Activated CD8-positive, alpha-beta memory T cell treated with anti-CD3 and anti-CD28 coated beads for 4 hours (primary cell): ENCODE measurements at places on chromosomes 6 and 20.

DNA sequence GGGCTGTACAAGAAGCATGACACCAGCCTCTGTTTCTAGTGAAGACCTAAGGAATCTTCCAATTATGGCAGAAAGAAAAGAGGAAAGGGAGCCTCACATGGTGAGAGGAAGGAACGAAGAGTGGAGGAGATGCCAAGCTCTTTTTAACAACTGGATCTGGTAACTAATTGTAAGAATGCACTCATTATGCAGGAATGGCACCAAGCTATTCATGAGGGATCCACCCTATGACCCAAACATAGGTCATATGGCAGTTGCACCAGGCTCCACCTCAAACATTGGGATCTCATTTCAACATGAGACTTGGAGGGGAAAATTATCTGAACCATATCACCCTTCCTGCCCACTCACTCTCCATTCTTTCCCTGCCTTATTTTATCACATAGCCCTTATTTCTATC lies 496.0 kb upstream of the SPTLC3 start:
- DNase-seq, result no peak

DNA sequence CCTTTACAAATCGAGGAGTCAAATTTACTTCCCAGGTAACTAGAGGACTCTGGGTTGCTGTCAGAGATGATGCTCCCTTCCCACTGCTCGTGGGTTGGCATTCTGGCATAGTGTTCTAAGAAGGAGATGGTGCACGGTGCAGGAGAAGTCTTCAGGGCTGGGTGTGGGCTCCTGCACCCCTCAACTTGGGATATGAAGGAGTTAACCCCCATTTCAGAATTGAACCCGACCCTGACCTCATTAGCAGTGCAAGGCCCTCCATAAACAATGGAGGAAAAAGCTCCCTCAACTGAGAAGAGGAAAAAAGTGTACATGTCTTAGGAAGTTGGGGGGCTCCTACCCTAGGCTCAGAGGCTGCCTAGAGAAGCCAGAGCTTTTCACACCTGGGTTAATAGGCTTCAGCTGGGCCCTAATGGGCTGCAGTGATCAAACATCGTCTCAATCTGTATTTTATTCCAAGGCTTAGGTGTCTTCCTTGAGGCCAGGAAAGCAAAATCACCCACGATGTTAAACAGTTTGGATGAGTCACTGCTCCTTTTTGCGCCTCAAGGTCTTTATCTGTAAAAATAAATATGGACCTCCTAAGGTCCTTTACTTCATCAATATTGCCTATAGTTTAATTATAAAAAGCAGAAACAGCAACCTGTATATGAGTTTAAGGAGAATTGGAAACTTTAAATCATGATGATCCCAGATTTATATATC lies 29.4 kb downstream of the TFAP2B start:
- DNase-seq, result no peak

DNA sequence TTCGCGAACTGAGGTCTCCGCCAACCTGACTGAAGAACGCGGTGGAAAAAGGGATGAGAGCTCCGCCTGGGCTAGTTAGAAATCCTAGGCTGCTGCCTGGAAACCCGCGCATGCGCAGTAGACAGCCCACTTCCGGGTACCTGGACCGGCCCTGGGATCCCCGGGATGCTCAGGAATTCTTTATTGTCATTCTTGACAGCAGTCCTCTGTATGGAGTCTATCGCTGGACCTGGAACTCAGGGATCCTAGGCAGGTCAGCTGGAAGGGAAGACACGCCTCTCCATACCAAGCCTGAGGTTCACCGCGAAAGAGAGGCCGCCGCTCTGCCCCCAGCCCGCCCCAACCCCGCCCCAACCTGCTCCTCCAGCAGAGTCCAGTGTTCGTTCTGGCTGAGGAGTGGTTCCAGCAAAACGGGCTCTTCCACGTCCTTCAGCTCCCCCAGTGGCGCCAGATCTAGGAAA lies 1379.2 kb upstream of the DEFB115 start:
- no peak for DNase-seq

DNA sequence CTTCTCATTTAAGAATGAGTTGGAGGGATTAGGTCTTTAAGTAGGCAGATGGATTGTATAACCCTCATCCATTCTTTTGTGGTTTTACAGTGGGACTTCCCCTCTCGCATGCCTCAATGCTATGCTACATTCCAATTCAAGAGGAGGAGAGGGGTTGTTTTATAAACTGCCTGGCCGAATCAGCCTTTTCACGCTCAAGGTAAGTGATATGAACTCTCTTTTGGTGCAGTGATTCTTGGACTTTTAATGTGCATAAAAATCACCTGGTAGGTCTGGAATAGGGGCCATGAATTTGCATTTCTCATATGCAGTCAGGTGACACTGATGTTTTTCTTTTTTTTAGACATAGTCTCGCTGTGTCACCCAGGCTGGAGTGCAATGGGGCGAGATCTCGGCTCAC lies 10.8 kb downstream of the ASXL1 start:
- no peak for DNase-seq

DNA sequence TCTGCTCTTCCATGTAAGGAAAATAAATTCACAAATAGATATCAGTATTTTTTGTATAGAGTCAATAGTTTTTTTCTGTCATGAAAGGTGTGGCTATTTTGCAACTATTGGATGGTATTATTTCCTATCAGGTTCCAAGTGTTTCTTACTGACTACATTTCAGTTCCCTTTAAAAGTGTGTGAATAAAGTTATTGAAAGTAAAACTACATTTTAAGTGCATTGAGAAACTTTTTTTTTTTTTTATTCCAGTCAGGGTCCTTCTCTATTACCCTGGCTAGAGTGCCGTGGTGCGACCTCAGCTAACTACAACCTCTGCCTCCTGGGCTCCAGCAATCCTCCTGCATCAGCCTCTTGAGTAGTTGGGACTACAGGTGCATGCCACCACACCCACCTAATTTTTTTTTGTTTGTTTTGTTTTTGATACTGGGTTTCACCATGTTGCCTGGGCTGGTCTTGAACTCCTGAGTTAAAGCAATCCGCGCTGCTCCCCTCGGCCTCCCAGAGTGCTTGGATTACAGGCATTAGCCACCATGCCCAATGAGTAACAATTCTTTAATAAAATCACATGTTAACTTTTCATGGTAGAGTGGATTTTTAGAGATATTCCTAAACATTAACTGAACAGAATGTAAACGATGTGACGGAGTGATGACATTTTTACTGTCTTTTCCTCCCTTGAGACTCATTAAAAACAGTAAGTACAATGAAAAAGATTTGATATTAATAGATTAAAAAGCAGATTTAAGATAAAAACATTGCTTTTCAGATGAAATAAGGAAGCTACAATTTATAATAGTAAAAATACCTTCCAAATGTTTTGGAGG lies 69.7 kb upstream of the ADGRF4 start:
- no peak for DNase-seq

GRCh38 chr6:52552278-52552643 lies 24.6 kb downstream of the TRAM2 start:
- DNase-seq, result no peak

DNA sequence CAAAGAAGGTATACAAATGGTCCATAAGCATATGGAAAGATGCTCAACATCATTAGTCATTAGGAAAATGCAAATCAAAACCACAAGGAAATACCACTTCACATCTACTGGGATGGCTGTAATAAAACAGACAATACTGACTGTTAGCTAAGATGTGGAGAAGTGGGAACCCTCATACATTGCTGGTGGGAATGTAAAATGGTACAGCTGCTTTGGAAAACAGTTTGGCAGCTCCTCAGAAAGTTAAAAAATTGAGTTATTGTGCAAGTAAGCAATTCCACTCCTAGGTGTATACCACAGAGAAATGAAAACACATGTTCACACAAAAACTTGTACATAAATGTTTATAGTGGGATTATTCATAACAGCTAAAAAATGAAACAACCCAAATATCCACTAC lies 173.0 kb upstream of the JAG1 start:
- no peak for DNase-seq

DNA sequence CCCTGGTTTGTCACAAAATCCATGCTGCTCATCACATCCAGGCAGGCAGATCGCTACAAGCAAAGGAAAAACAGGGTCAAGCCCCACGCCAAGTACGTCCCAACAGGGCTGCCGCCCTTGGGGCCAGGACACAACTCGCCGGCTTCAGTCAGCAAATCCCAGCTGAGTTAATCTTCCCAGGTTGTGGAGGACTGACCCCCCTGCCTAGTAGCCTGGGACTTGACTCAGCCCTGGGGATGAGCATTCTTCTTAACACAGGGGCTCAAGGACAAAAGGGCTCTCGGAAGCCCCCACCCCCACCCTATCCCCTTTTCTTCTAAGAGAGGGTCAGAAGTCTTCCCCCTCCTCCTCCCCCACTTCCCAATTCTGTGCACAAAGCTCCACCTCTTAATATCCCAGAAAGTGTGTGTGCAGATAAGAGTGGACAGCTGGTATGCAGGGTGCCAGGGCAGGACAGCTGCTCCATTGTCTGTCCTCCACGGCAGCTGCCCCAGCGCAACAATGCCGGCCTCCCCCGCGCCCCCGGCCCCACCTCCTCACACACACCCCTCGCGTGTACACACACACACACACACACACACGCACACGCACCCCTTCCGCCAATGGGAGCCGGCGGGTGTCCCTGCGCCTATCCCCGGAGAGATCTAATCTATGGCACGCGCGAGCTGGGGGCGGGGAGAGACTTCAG lies 4.5 kb downstream of the DLL1 start:
- no peak for DNase-seq

GRCh38 chr20:60148885-60149284 lies 190.7 kb downstream of the CDH26 start:
- DNase-seq, result no peak

DNA sequence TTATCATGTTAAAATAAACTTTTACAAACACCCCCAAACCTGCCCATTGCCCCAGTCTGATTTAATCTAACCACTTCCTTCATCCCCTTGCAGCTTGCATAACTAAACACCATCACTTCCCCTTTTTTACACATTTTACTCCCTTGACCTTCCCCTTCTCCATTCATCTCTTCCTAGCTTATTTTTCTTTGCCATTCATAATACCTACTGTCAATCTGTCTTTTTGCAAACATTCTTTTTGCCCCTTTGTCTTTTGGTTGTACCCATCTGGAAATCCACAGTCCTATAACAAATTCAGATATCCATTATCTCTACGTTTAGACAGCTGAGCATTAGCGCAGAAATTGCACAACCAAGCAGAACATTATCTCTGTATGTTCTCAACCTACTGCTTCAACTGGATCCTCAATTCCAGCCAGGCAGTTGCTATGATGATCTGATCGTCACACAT lies 51.2 kb downstream of the C6orf52 start:
- no peak for DNase-seq

GRCh38 chr6:90977513-90977912 lies 390.6 kb upstream of the MAP3K7 start:
- no peak for DNase-seq

DNA sequence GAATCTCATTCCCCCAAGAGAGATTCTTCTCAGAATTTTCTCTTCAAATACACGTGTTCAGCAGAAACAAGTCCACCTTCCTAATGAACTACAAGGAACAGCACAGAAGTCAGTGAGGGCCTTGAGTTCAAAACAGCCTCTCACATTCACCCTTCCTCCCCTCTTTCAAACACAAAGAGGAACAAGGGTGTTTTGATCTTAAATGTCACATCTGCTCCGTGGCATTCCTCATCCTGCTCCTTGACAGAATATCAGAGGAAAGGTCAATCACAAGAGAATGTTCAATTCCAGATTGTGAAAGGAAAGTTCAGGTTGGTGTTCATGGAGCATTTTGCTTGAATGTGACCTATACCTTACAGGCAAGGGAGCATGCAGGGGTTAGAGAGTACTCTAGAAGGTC lies 35.6 kb upstream of the FAM210B start:
- DNase-seq, result no peak

DNA sequence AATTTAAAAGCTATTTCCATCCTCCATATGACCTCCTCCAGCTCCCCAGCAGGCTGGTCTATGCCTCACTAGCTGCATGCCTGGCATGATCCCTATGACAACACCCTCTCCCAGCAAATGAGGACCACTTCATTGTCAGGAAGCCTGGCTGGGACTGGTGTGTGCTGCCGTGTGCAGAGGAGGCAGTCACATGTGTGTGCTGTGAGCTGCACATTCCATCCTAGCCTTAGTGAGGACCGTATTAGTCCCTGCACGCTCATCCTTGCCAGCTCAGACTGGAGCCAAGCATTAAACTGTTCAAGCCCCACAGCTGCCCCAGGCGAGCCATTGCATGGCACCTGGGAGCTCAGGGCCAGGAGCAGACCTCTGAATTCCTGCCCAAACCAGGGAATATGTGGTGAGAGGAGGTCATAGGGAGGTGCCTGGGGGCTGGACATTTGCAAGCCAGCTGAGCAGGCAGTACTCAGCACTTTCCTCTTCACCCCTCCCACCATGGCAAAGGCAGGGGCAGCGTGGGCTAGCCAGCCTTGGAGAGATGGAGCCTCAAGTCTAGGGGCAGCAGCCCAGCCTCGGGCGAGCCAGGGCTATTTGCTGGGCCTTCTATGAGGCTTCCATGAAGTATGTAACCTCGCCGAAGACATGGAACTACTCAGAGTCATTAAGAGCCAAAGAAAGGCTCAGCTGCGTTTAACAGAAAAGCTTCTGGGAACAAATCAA lies 8.7 kb upstream of the CCN5 start:
- DNase-seq, result no peak

- DNase-seq, result no peak
Measured at GRCh38 chr6:166005944-166006899, 161.4 kb downstream of the TBXT start.

- no peak for DNase-seq
Measured at GRCh38 chr6:47414423-47415167, 63.0 kb upstream of the CD2AP start.

GRCh38 chr6:43186706-43187105 lies 4.7 kb downstream of the CUL9 start:
- no peak for DNase-seq

DNA sequence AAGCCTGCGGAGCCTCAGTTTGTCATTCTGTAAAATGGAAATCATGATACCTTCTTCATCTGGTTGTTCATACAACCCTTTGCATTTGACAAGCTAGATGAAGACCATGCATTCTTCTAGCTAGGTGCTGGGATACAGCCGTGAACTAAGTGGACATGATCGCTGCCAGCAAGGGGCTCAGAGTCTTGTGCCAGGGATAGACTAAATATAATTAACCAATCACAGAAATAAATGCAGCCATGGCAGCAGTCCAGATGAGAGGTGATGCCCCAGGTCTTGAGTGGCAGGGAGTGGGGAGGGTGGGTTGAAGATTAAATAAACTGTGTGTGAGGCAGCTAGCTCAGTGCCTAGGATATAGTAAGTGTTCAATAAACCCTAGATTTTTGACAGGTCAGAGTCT lies 19.3 kb downstream of the JPH2 start:
- DNase-seq, result no peak

GRCh38 chr6:45880159-45880558 lies 135.5 kb downstream of the CLIC5 start:
- no peak for DNase-seq

GRCh38 chr6:119764927-119765681 lies 415.5 kb upstream of the MAN1A1 start:
- DNase-seq, result no peak

GRCh38 chr6:21965016-21965415 lies 331.8 kb downstream of the PRL start:
- DNase-seq, result no peak

- DNase-seq, result no peak
Measured at GRCh38 chr6:115323001-115323400, 737.7 kb downstream of the FRK start.
